ENCODE measurements at places on chromosomes 13 and 19.

DNA sequence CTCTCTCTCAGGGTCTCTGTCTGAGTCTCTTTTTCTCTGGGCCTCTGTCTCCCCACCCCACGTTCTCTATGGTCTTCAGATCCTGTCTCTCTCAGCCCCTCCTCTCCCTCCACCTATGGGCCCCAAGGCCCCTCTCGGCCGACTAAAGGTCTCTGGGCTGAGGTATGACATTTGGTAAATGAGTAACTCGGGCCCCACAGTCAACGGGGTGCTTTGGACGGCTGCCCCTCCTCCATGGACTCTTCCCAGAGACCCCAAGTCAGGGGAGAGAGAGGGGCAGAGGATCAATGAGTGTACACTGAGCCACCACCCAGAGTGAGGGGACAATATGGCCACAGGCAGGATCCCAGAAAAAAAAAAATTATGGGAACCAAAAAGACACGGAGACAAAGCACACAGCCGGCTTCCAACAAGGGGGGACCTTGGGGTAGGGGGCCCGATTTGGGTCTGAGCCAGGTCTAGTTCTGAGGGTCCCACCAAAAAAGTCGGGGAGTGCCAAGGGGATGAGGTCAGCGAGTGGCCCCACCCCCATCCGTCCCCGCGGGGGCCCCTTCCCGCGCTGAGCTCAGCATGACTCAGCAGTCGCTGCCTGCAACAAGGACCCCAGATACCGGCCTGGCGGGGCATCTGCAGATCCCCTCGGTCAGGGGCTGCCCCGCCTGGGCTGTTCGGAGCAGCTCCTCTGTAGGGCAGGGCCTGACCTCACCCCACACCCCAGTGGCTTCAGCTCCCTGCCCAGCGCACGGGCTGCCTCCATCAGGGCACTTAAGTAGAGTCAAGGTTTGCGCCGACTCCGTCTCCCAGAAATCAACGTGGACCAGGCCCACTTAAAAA, 1.5 kb upstream of the FTL start:
- peak; percentile 78 for DNase-seq

DNA sequence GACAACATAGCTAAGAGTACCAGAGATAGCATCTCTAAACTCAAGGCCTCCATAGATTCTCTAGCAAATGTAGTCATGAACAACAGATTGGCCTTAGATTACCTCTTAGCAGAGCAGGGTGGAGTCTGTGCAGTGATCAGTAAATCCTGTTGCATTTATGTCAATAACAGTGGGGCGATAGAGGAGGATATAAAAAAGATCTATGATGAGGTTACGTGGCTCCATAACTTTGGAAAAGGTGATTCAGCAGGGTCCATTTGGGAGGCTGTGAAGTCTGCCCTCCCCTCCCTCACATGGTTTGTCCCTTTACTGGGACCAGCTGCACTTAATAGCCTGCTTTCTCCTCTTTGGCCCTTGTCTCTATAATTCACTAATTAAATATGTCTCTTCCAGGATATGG, 1.4 kb downstream of the ERVV-1 start:
- no peak for DNase-seq

DNA sequence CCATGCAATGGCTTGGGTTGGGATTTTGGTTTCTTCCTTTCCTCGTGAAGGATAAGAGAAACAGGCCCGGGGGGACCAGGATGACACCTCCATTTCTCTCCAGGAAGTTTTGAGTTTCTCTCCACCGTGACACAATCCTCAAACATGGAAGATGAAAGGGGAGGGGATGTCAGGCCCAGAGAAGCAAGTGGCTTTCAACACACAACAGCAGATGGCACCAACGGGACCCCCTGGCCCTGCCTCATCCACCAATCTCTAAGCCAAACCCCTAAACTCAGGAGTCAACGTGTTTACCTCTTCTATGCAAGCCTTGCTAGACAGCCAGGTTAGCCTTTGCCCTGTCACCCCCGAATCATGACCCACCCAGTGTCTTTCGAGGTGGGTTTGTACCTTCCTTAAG, 24.1 kb downstream of the SPC24 start:
- no peak for DNase-seq

- no peak for DNase-seq
These were observed 157.0 kb downstream of the PTPRS start for GRCh38 chr19:5183616-5184015.

GRCh38 chr13:77429320-77430142, 102.6 kb upstream of the MYCBP2 start:
- peak; percentile 45 for DNase-seq

GRCh38 chr13:113804703-113805430, 45.8 kb downstream of the TMEM255B start:
- DNase-seq = no peak

DNA sequence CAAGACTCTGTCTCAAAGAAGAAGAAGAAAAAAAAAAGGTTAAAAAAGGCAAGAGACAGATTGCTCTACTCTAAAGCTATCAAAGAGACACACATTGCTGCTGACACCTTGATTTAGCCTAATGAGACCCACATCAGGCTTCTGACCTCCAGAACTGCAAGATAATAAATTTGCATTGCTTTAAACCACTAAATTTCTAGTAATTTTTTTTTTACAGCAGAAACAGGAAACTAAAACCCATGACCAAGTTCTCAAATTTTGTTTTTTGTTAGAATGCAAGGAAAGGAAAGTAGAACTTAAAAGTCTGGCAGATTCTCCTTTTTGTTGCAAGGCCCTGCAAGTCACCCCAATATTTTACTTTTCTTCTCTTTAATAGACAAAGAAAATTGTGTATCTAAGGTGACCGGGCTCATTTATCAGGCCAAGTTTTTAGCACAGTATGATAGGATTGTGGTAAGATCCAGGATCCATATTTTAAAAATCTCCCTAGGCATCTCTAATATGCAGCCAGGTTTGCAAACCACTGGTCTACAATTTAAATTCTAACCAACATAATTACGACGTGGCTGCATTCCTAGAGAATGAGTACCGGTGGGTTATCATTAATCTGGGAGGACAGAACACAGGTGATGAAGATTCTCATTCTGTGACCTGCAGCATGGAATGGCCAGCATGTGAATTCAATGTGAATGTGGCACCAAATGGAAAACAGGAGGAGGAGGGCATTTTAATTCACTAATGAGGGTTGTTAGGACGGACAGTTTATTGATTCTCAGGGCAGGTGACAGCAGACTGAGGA, 56.7 kb upstream of the MED4 start:
- DNase-seq = no peak

DNA sequence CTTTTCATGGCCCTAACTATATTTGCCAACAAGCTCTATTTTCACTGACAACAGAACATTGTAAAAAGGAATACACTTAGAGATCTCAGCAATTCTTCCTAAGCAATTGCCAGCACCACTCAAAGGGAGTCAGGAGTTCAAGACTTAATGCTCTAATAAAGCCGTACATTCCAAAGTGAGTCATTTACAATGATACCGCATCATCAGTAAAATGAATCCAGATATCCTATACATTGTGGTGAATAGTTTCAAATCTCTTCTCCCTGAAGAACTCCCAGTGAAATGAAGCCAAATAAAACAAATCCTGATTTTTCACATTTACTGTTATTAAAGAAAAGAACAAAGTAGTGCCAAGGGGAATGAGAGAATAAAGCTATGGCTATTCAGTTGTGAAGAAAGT, 2898.7 kb upstream of the PCDH20 start:
- no peak for DNase-seq

GRCh38 chr13:59679254-59679653, 484.5 kb downstream of the DIAPH3 start:
- DNase-seq = no peak

DNA sequence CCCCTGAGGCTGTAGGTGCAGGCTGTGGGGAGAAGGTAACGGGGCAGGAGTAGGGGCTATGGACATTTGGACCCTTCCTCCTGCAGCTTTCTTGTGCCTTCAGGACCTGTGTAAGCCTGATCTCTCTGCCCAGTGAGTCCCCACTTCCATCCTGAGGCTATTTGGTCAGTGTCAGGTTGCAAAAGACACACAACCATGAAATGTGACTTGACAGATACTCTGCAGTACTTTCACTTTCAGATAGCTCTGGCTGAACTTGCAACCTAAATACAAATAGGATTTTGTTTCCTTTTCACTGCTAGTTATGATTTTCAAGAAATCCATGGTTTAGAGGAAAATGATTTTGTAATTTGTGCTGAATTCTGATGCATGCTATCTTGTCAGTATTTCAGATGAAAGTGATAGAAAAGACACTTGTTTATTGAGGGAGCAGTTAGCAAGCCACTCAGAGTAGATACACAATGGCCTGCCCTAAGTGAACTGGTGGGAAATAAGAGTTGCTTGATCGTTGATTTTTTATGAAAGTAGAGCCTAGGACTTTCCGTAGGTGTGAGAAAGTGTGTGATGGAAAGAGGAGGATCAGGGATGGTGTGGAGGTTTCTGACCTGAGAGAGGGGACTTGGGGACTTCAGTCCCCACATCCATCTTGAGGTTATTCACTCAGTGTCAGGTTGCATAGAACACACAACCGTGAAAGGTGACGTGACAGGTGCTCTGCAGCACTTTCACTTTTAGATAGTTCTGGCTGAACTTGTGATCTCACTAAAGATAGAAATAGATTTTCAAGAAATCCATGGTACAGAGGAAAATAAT, 18.1 kb upstream of the EID2 start:
- DNase-seq = no peak

GRCh38 chr13:98221234-98221633, 44.2 kb upstream of the RNF113B start:
- peak; percentile 28 for DNase-seq

DNA sequence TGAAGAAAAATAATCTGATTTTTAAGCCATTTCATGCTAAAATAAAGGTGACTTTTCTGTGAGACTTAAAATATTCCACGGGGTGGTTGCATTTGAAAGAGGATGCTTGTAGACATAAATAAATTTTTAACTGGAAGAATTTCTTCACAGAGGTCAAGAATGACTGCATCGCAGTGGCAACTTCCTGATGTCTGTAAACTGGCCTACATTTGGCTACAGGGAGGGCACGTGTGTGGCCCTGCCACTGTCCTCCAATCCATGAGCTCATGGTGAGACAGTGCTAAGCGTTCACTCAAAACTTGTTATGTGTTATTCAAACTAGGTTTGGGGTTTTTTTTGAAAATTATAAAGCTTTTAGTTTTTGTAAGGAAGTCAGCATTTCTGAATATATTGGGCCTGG, 1089.3 kb downstream of the EFNB2 start:
- DNase-seq = no peak

- DNase-seq = no peak
These were observed 53.9 kb downstream of the FNDC3A start for GRCh38 chr13:49029570-49029969.

DNA sequence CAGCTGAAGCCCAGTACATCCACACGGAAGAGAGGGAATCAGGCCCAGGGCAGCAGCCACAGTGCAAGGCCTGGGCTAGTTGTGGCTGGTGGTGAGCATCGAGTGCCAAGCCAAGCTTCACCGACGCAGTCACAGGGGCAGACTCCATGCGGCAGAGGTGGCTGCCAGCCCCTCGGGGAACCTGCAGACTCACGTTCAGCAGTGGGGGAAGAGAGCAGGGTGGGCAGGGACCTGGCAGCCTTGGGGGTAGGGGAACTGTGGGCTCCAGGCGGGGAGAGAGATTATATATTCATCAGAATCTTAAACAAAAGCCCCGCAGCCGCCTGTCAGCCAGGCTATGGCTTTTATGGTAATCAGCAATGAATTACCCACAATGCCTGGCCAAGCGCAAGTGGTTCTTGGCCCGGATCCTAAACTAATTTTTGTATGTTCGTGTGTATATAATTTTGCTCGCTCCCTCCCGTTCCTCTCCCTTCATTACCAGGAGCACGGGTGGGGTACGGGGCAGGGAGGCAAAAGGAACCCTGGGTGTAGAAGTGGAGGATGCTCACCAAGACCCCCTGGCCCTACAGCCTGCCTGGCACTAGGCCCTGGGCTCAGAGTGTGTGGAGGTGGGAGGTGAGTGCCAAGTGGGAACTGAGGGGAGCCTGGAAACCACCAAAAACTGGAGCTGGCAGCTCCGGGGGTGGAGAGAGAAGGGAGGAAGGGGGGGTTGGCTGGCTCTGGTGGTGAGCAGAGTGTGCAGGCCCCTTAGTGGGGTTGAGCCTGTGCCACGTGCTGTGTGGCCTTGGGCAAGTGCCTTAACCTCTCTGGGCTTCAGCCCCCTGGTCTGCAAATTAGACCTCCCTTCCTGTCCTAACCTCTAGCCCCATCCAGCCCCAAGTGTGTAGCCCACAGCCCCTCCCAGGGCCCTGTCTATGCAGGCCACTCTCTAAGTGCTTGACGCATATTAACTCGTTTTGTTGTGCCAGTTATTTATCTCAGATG, 31.9 kb downstream of the PTPRS start:
- peak; percentile 79 for DNase-seq

DNA sequence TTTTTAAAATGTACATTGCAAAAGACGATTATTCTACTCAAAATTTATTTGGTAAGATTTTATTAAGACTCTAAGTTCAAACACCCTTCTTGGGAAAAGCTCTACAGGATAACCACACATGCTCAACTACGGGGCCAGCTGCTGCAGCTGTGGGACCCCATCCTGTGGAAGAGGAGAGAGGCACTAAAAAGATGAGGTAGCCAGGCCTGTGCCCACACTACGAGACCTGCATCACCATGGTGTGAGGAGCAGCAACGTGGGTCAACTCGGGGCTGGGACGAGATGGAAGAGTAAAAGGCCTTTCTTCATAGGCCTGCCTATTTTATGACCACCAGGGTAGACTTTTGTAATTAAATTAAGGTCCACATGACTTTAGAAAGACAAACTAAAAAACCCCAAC, 4.6 kb upstream of the CCNP start:
- DNase-seq = no peak

DNA sequence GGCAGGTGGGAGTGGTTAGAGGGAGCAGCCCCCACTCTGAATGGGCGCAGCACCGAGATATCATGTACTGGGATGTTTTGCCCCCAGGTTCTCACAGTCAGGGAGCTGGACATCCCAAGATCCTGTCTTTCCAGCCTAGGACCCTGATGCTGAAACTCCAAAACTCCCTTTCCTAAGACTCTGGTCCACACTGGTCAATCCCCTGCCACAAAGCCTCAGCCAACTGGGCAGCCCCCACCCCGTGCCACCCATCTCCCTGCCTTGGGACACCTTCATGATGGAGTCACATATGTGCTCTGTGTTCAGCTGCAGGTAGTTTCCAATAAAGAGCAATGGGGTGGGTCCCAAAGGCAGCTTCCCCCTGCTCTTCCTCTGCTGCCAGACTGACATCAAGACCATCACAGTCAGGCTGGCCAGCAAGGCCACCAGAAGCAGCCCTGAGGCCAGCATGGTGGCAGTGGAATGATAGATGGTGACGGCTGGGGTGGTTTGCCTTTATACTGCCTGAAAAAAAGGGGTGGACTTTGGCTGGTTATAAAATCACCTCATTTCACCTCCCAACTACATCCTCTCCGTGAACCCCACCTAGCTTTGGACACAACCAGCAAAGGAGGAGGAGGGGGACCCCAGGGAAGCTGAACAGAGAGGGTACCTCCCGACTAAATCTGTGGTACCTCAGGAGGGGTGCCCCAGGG, 36.3 kb downstream of the CYP2B6 start:
- DNase-seq = no peak

DNA sequence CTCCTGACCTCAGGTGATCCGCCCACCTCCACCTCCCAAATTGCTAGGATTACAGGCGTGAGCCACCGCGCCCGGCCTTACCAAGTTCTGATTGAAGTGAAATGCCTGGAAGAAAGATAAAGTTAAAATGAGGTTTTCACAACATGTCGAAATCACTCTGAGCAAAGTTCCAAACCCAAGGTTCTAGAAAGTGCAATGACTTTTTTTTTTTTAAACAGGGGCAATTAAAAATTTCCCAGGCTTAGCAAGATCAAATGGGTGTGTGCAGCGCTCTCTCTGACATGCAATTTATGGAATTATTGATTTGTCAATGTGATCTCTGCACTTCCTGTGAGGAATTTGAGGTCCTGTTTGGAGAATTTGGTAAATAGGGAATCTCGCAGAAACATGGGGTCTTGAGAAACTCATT, 12.8 kb upstream of the MAP2K2 start:
- DNase-seq = no peak
